ENCODE measurements at places on chromosomes 2 and 18.

DNA sequence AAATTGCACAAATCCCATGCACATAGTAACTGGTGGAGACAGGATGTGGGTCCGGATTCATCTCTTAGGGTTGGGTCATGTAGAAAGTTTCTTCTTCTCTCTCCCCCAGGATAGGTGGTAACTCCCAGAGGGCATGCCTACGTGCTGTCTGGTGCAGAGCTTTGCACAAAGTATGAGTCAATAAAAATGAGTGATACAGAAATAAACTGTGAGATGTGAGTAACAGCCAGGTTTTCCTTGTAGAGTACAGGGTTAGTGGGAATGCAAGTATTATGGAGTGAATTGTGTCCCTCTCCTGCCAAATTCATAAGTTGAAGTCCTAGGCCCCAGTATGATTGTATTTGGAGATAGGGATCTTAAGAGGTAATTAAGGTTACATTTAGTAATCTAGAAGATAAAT is 289.4 kb downstream of the ALK start:
- DNase-seq, result no peak

DNA sequence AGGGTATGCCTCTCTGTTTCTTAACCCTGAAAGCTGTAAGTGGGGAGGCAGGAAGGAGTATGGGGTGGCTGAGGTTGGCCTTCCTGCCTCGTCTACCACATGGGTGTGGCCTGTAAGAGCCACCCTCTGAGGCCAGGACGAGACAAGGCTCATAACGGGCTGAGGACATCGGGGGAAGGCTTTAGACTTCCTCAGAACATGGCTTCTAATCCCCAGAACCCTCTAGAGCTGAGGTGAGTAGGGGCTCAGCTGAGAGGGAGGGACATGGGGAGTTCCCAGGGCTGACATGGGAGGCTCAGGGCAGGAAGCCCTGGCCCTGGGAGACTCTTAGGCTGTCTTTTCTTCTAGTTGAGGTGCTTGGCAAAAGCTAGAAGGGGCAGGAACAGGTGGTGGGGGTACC is 36.7 kb downstream of the EMX1 start:
- DNase-seq, result no peak

DNA sequence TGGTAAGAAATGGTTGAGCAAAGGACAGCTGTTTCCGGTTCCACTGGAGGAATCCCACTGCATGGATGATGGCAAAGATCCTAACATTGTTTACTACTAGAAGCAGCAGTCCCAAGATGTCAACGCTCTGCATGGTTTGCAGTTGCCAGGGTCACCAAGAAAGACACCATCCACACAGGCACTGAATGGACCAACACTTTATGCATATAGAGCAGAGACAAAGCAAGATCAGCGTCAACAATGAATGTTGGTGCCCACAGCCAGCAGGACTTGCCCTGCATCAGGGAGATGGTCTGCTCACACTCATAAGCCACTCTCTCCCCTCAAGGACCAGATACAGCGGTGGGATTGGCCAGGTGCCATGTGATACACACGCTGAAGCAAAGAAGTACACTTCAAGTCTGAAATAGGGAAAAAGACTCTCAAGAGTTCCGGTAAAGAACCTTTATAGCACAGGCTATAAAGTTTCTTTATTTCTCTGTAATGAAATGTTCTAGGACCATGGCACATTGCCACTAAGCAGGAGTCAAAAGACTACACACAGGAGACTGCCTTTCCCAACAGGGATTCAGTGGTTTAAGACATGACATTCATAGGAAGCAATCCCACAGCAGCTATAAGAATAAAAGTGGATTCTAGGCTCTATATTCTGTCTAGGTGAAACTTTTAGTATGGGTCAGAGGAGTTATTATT is 133.2 kb upstream of the EPHA4 start:
- DNase-seq, result no peak

DNA sequence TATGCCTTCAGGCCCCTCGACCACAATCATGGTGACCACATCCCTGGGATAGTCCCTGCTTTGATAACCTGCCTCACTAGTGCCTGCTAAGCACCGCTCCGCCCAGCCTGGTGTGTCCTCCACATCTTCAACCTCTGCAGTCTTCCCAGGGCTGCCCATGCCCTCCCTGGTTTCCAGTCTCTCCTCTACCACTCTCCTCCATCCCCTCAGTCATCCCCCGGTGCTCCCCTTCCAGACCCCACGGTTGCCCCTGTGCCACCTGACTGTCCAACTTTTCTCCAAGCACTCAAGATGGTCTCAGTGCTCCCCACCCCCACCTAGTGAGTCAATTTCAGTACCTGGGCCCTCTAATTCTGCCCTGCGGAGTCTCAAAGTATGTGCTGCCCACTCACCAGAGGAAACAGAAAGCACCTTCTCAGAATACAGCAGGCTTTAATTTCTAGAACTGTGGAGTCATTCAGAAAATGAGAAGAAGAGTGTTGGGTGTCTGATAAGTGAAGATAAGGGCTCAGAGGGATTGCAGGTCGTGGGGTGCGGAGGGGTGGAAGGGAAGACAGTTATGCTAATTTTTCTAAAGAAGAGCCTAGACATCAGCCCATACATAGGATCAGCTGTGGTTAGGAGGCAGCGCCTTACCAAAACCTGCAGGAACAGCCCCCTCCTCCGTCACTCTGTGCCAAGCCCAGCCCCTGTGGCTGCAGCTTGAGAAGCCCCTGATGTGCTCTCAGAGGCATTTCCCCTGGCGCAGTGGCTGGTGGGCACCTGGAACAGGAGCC is 53.6 kb upstream of the CAB39 start:
- DNase-seq, result no peak

- no peak for DNase-seq
Observed at GRCh38 chr2:33129263-33130053, 182.7 kb downstream of the LTBP1 start.

GRCh38 chr2:210442878-210443277 is 33.7 kb downstream of the LANCL1 start:
- DNase-seq, result no peak

- DNase-seq, result no peak
Observed at GRCh38 chr2:226906163-226906693, 70.4 kb downstream of the RHBDD1 start.

DNA sequence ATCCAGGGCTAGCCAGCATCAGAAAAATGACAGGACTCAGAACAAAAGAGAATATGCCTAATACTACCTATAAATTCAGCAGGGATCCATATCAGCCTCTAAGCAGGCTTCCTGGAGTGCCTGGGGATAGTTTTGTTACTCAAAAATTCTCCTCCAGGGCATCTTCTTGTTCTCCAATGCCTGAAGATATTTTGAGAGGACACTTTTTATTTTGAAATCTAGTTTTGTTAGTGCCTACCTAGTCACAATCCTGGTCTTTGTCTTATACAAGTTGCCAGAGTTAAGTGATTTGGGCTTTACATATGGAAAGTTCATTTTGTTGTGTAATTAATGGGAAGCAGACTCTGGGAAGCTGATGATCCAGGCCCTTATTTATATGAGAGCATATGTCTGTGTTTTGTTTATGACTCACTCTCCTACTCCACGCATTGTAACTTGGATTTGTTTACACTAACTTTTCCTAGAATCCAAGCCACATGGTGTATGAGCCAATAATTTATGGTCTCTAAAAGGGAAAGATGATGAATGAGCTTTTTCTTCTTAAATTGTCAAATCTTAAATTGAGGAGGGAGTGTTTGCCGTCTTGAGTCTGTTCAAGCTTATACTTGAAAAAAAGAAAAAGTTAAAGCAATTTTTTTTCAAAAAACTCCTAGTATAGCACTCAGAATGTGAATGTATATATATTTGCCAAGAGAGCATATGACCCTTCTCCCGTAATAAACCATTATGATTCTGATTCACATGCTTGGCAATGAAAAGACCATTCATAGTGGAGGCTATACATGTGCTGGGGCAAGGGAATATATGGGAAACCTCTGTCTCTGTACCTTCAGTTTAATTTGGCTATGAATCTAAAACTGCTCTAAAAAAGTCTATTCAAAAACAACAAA is 370.3 kb downstream of the SETBP1 start:
- no peak for DNase-seq

- no peak for DNase-seq
Observed at GRCh38 chr2:188569431-188570165, 277.9 kb downstream of the GULP1 start.

DNA sequence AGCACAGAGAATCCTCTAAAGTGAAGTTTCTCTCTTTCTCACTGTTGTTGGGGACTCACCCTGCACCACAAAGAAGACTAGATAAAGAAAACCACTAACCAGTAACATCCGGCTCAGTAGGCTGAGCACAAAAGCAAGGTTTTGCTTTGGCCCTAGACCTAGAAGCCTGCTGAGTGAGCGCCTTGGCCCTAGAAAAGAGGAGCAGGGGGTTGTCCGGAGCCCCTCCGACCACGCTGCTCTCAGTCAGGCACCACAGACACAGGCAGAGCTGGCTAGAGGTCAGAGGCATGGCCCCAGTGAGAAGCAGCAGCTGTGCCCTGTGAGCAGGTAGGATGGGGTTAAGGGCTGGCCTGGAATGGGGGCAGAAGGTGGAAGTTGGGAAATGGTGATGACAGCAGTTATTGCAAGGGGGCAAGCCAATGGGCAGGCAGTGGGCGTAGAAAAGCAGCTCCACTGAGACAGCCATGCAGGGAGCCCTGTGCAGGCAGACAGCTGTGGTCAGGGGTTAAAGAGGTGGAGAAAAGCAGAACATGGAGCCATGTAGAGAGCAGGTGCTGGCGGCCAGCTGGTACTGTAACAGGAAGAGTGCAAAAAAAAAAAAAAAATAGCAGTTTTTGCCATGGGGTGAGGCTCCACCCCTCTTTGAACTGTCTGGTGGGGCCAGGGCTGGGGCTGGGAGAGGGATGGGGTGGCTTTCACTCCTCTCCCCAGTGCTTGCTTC is 36.9 kb upstream of the SLC14A1 start:
- no peak for DNase-seq

GRCh38 chr2:233263045-233263570 is 11.6 kb downstream of the ATG16L1 start:
- DNase-seq, result no peak

GRCh38 chr2:214560618-214561190 is 149.8 kb downstream of the VWC2L start:
- no peak for DNase-seq

DNA sequence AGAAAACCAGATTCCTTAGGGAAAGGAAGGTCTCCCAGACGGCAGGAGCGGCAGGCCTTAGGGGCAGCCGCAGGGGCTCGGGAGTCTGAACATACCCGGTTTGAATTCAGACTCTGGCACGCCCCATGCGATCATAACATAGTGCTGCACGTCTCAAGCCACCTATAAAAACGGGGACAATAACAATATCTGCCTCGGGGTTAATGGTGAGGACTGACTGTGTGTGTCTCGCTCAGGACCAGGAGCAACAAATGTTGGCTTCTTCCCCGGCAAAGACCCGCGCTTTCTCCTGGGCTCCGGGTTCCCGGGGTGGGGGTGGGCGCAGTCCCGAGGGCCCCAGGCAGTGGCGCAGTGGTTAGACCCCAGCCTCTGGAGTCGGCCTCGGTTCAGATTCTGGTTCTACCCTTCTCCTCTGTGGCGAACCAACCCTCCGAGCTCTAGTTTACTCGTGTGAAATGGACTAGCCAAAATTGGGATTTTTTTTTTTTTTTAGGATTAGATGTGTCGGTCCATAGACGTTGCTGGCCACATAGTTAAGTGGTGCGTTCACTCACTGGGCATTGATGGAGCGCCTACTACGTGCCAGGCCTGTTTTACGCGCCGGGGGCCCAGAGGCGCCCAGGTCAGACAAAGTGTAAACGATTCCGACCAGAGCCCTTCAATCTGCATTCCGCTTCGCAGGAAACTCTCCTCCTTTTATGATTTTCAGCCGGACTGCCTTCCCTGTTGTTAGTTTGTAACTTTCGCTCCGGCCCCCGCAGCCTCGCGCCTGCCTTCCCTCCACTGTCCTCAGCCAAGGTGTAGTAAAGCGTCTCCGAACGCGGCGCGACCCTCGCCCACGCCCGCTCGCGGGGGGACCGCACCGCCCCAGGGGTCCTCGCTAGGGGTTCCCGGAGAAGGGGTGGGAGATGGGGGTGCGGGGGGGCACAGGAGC is 820 bp upstream of the SH3BP4 start:
- peak; percentile 57 for DNase-seq

DNA sequence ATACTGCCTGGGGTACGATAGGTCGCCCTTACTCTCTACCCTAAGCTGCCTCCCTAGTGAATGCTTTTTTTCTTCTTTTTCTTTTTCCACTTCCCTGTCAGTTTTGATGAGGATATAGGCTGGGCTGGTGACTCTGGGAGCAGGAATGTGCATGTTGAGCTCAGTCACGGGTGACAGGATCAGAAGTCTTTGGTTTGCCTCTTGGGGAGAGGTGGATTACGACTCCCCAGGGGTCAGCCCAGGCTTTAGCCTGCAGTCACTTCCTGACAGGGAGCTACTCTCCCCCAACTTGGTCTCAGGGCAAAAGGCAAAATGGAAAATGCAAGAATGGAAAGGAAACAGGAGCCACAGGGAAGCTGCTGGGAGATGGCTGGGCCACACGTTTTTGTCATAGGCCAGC is 57.3 kb downstream of the THNSL2 start:
- DNase-seq, result peak; percentile 54

- DNase-seq, result no peak
Observed at GRCh38 chr2:38237311-38237710, 139.8 kb downstream of the ATL2 start.

GRCh38 chr2:218307415-218308090 is 15.2 kb upstream of the TMBIM1 start:
- DNase-seq, result no peak

GRCh38 chr2:135980434-135981079 is 4.9 kb downstream of the DARS1 start:
- DNase-seq, result no peak

DNA sequence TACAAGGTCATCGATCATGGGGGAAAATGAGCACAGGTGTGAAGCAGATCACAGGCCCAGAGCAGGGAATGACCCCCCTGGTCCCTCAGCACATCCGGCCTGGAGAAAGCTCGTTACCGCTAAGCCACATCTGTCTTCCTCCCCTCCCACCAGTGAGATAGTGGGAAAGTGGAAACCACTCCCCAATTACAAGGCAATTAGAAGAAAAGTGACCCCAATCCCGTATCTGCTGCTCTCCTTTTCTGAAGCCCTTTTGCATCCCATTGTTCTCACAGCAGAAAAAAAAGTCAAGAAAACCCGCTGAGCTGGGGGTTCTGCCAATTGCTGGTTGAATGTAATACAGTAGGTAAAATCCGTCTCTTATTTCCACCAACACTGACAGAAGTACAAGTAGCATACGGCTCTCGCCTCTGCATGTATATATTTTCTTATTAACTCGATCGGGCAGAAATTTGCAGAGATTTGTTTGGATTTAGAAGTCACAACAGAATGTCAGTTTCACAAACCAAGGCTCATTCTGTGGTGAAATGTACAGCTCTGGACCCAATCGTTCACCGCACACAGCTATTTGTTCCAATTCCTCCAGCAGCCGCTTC is 287.0 kb downstream of the TCF4 start:
- no peak for DNase-seq

GRCh38 chr2:188884046-188884445 is 90.1 kb upstream of the COL3A1 start:
- DNase-seq, result no peak

GRCh38 chr18:29465526-29465925 is 1288.6 kb upstream of the CDH2 start:
- no peak for DNase-seq

Measured in nephron progenitor cell (in vitro differentiated cells).